Type B pancreatic cell (in vitro differentiated cells): ENCODE measurements at places on chromosomes 13 and 19.

DNA sequence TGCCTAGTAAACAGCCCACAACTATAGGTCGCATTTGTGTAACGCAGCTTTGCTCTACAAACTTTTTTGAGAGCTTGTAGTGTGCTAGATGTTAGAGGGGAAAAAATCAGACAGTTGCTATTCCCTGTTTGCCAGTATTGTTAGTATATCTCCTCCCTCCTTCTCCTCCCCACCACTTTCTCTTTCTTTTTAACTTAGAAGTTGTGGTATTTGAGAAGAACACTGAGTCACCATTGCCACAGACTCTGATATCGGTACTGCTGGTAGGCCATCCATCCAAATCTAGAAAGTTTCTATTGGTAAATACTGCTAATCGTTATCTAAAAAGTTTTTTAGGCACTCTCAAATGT lies 666 bp downstream of the POMP start:
- no peak for DNase-seq
- peaks cover 32% of the 10 kb centered on the region for H3K4me1 ChIP-seq
- no peaks in the 10 kb centered on the region for H3K27me3 ChIP-seq
- peak overlapping the region; percentile 92 for H3K27ac ChIP-seq
- H3K4me3 ChIP-seq, result peak overlapping the region; percentile 86

- H3K27ac ChIP-seq, result no peak overlapping the region
- H3K4me1 ChIP-seq, result peaks cover 10% of the 10 kb centered on the region
- H3K36me3 ChIP-seq, result no peaks in the 10 kb centered on the region
- H3K4me3 ChIP-seq, result no peak overlapping the region
These were observed 471.9 kb downstream of the KCTD12 start for GRCh38 chr13:76414320-76414719.

DNA sequence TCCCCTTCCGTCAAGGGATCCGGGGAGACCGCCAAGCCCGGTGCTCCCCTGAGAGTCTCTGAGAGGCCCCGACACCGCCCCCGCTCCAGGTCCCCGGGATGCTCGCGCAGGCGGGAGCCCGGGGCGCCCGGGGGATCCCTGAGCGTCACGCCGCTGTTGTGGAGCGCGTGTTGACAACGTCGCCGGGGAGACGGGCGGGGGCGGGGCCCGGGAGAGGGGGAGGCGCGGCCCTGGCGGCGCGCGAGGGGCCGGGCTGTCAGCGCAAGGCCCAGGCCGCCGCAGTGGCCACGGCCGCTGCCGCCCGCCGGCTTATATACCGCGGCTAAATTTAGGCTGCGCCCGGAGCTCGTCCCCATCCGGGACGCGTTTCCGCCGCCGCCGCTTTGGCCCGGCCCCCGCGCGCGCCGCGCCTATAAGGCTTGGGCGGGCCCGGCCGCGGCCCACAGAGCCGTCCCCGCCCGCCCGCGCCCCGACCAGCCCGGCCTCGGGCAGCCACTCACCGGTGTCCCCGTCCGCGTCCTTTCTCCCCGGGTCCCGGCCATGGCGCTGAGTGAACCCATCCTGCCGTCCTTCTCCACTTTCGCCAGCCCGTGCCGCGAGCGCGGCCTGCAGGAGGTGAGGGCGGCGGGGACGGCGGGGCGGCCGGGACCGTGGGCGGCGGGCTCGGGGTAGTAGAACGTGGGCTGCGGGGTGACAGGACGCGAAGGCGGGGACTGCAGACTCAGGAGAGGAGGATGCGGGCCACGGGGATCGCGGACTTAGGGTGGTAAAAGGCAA lies at the start of gene KLF2:
TSS of gene KLF2 (plus strand) at position 443 of the 777 bp plus-strand sequence. CDS start at position 541, 98 bp downstream.
- no peaks in the 10 kb centered on the region for H3K4me1 ChIP-seq
- peak; percentile 77 for DNase-seq
- no peaks in the 10 kb centered on the region for H3K36me3 ChIP-seq
- no peak within 1 kb of the TSS for H3K27ac ChIP-seq
- H3K27me3 ChIP-seq, result peaks cover 76% of the 10 kb centered on the region

DNA sequence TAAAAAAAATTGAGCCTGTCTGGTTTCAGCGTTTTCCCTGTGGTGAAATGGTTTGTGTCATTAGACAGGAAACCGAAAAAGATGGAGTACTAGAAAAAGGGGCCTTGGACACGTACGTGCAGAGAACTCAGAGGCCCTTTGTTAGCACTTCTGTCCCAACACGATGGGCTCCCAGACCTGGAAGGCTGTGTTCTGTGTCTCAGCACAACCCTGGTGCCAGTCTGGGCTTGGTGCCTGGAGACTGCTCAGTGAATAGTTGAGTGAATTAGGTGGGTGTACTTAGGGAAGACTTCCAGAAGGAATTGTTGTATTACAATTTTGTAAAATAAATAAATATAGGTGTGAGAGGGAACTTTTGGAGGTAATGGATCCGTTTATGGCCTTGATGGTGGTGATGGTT lies 8.7 kb downstream of the ZNF71 start:
- no peak for DNase-seq
- no peak overlapping the region for H3K27ac ChIP-seq
- peaks cover 68% of the 10 kb centered on the region for H3K36me3 ChIP-seq
- no peak overlapping the region for H3K4me3 ChIP-seq

DNA sequence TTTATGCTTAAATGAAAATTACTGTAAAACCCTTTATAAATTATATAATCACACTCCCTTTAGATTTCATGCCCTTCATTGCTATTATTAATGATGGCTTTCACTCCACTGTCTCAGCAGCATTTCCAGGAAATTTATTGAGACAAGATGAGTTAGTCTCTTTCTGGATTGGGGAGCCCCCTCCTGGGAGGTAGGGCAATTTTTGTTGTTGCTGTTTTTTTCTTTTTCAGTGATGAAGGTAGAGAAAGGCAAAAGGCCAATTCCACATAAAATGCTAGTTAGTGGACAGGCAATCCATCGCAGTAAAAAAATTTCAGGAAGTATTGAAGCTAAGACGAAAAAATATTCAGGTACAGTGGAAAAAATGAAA lies 80.2 kb downstream of the TEX26 start:
- no peak overlapping the region for H3K27ac ChIP-seq
- peaks cover 35% of the 10 kb centered on the region for H3K4me1 ChIP-seq
- peaks cover 14% of the 10 kb centered on the region for H3K27me3 ChIP-seq
- no peak overlapping the region for H3K4me3 ChIP-seq

GRCh38 chr13:95982144-95982543 lies 71.1 kb downstream of the UGGT2 start:
- H3K27me3 ChIP-seq, result no peaks in the 10 kb centered on the region
- no peaks in the 10 kb centered on the region for H3K4me1 ChIP-seq
- H3K4me3 ChIP-seq, result no peak overlapping the region

GRCh38 chr19:51418707-51419106 lies 1.3 kb upstream of the SIGLEC10 start:
- no peaks in the 10 kb centered on the region for H3K4me1 ChIP-seq
- H3K4me3 ChIP-seq, result no peak overlapping the region
- peaks cover 10% of the 10 kb centered on the region for H3K27me3 ChIP-seq
- H3K36me3 ChIP-seq, result no peaks in the 10 kb centered on the region
- no peak overlapping the region for H3K27ac ChIP-seq

- H3K27me3 ChIP-seq, result no peaks in the 10 kb centered on the region
- peaks cover 3% of the 10 kb centered on the region for H3K4me1 ChIP-seq
- no peak overlapping the region for H3K27ac ChIP-seq
- no peak overlapping the region for H3K4me3 ChIP-seq
- H3K36me3 ChIP-seq, result peaks cover 7% of the 10 kb centered on the region
These were observed 13.6 kb downstream of the CFD start for GRCh38 chr19:873084-873483.

DNA sequence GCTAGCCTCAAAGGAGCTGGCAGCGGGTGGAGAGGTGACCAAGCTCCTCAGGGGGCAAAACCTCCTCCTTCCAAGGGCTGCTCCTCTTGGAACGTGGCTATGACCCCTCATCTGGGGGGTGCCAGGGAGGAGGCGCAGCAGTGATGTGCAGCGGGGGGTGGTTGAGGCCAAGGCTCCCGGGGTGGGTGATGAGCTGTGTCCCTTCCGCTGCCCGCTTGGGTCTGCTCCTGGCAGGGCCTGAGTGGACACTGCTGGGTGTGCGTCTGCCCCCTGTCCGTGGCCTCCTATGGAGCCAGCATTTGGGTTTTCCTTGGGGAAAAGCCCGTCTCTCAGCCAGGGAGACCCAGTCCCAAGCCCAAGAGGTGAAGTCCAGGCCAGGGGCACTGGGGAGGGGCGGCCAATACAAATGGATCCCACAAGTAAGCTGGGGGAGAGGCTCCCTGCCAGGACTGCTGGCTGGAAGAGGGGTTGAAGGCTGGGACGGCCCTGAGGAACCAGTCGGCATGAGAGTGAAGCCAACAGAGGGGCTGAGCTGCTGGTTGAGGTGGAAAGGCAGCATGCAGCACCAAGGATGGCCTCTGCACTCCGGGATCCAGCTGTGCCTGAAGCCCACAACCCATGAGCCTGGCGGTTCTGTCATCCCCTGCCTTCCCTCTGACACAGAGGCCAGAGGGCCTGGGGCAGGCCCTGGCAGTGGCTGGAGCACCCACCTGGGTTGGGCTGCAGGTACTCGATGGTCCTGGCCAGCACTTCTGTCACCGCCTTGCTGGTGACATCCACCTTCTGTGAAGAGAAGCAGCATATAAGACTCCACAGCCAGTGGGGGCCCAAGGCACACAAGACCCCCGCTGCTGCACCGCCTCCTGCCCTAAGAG lies 22.7 kb downstream of the MPND start:
- no peaks in the 10 kb centered on the region for H3K27me3 ChIP-seq
- no peak for DNase-seq
- no peaks in the 10 kb centered on the region for H3K36me3 ChIP-seq
- no peak overlapping the region for H3K27ac ChIP-seq
